NCI-H1436 treated with DMSO at 0.1 percent for 48 hours (cell line): ENCODE measurements at places on chromosomes 2 and 18.

DNA sequence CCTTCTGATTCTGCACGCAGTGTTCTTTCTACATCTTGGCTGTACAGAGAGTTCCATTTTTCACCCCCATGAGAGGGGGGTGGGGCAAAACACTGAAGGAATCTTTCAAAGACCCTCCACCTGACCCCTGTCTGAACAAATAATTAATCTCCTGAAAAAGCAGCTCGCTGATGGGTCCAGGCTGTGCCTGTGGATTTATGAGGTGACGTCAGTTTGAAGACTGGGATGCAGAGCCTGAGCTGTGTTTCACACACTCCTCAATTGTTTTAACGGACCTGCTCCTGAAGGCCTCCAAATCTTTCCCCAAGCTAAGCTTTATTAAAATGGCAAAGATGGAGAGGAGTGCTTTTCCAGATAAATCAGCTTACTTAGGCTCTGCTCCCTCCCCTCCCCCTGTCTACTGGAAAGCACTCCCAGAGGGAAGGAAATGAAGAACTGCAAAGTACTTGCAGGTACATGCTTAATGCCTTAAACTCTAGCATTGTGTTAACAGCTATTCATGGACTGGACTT lies 390.2 kb upstream of the TNP1 start:
- DNase-seq: no peak

GRCh38 chr2:53096351-53096750 lies 671.3 kb upstream of the CHAC2 start:
- no peak for DNase-seq

- no peak for DNase-seq
Observed at GRCh38 chr2:169462896-169463695, 16.2 kb upstream of the BBS5 start.

- no peak for DNase-seq
Observed at GRCh38 chr2:163771596-163771995, 35.8 kb upstream of the FIGN start.

DNA sequence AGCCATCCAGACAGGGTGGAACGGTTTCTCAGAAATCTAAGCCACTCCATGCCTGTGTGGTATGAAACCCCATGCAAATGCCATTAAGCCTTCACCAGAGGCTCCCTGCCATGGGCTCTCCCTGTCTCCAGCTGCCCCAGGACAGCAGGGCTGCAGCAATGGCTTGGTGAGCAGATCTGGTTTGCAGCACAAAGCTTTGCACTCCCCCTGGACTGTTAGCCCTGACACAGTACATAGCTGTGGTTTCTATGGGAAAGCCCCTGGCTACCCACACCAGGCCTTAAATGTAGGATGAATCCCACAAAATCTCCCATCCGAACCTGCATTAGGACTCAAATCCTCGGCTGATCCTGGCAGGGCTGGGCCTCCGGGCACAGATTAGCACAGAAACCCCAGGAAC lies 291.6 kb downstream of the TNS1 start:
- DNase-seq: no peak
